T-cell (primary cell): ENCODE measurements at places on chromosomes 16 and 17.

DNA sequence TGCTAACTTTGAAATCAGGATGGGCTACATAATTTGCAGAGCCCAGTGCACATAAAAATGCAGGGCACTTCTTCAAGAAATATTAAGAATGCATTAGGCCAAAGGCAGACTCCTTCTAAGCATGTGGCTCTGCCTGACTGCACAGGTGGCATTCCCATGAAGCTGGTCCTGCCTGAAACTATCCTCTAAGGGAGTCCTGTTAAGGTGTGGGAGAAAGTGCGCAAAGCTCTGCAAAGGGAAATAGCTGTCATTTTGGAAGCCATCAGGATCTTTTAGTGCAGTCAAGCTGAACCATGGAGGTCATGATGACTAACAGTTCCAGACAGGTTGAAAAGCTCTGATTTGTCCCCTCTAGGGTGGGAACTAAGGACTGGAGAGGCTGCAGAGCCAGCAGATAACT is 41.9 kb upstream of the CRHR1 start:
- no peaks in the 10 kb centered on the region for H3K4me1 ChIP-seq
- H3K36me3 ChIP-seq, result no peaks in the 10 kb centered on the region
- no peak for DNase-seq
- H3K4me3 ChIP-seq, result no peak overlapping the region
- H3K27me3 ChIP-seq, result peaks cover 40% of the 10 kb centered on the region

DNA sequence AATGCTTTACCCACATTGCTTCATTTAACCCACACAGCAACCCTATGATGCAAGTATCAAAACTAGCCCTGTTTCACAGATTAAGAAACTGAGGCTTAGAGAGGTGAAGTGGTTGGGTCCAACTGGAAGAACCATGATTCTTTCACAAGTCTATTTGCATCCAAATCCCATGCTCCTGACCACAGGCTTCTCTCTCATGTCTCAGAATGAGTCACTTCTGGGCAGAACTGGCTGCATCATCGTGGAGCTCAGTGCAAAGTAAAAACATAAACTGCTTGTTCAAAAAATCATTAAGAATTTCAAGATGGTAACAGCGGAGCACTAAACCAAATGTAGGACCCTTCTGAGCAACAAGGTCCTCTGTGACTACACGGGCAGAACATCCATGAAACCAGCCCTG is 20.2 kb upstream of the CES1 start:
- peaks cover 2% of the 10 kb centered on the region for H3K27me3 ChIP-seq
- no peak overlapping the region for H3K27ac ChIP-seq
- no peaks in the 10 kb centered on the region for H3K4me1 ChIP-seq
- DNase-seq, result no peak
- H3K4me3 ChIP-seq, result no peak overlapping the region

DNA sequence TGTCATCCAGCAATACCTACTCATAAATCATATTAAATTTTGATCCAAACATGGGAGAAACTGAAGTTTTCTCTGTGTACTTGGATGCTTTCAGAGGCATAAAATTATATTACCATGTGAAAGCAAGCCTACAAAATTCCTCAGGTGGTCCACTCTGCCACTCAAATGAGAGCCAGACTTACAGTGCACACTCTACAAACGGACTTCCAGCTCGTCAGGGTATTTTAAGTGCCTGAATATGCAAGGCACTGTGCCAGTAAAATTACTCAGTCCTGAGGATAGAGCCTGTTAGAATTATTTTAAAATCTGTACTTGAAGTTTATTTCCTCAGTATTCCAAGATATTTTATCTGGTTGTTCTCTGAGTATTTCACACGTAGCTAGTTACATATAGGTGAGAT is 54.5 kb downstream of the TENT4B start:
- H3K36me3 ChIP-seq, result peaks cover 12% of the 10 kb centered on the region
- no peak overlapping the region for H3K27ac ChIP-seq
- H3K4me3 ChIP-seq, result no peak overlapping the region
- H3K4me1 ChIP-seq, result peaks cover 3% of the 10 kb centered on the region
- H3K27me3 ChIP-seq, result no peaks in the 10 kb centered on the region

GRCh38 chr16:23229714-23230113 is 47.2 kb downstream of the SCNN1G start:
- no peak overlapping the region for H3K4me3 ChIP-seq
- H3K4me1 ChIP-seq, result no peaks in the 10 kb centered on the region
- DNase-seq, result no peak
- H3K27ac ChIP-seq, result no peak overlapping the region
- H3K27me3 ChIP-seq, result no peaks in the 10 kb centered on the region
